Left ventricle myocardium superior (tissue), 1 donor: ENCODE measurements at places on chromosomes 1 and 21.

DNA sequence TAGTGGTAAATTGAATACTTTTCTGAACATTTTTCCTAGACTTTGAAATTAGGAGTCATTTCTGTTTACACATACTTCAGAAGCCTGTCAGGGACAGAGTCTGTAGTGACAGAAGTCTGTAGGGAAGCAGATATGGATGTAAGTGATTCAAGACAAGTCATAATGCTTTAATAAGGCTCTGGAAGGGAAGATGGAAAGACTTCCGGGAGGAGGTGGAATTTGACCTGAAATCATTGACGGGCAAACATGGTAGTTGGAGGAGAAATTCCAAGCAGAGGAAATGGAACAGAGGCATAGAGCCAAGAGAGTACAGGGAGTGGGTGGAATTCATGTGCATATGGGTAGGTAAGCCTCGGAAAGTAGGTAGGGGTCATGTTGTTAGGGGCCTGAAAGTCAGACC is 22.5 kb downstream of the CAMTA1 start:
- DNase-seq = no peak

DNA sequence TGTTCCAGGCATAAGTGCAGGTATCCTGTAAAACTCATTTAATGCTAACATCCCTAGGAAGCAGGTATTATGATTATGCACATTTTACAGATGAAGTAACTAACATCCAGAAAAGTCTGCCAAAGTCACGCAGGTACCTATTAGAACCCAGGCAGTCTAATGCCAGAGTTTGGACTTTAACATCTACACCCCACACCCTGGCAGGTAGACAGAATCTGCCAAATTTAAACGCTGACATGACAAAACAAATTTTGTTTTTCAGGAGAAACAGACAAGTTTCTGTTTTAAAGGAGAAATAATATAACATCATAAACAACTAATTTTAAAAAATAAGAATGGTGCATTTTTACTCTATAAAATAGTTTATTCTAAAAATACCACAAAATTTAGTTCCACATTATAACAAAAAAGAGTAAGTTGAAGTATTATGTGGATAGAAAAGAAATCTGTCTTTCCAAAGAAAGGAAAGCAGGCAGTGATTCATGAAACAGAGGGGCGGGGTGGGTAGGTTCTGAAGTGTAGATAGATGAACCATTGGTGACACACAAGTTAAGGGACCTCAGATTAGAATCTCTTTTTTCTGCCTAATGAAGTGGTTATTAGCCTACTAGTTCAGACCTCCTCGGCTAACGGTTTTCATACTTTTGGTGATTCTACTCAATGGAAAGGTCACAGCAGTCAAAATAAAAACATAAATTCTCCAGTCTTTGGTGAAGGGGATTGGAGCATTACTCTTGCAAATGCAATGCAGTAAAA is 1.7 kb downstream of the ASPM start:
- DNase-seq = no peak

DNA sequence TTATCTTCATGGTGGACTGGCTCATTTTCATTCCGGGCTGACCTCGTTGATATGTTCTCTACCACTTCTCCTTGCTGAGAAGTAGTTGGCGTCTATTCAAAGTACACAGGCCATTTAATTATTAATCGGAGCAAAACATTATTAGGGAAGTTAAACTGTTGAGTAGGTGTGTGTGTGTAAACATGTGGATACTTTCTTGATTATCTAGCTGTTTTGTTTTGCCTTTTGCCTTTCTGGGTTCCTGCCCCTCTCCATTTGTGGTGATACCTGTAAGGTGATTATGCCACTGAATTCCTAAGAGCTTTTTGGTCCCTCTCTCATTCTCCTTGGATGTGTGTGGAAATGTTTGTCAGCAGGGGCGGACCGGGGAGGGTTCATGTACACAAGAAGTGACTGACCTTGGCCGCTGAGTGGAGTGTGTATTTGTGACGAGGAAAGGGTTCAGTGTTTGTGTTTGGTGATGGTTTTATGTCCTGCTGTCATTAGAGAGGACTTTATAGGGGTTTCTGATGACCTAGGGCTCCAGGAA is 56.6 kb upstream of the PPP2R5A start:
- DNase-seq = no peak

GRCh38 chr1:2821966-2822620 is 20.6 kb upstream of the TTC34 start:
- DNase-seq = peak; percentile 69

GRCh38 chr1:75472971-75473603 is 137.8 kb downstream of the SLC44A5 start:
- no peak for DNase-seq

DNA sequence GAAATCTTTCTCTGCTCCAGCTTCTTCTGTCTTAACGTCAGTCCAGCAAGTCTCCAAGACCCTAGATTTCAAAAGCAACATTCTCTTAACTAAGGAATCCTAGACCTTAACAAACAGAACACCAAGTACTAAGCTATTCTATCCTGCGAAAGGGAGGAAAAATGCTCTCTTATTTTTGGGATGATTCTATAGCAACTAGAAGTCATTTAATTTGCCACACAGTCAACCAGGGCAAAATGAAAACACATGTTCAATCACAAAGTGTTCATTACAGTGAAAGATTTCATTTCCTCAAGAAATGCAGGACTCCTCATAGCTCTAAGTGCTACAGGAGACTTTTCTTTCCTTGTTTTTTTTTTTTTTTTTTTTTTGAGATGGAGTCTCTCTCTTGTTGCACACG is 36.2 kb upstream of the DOCK7 start:
- DNase-seq = no peak

DNA sequence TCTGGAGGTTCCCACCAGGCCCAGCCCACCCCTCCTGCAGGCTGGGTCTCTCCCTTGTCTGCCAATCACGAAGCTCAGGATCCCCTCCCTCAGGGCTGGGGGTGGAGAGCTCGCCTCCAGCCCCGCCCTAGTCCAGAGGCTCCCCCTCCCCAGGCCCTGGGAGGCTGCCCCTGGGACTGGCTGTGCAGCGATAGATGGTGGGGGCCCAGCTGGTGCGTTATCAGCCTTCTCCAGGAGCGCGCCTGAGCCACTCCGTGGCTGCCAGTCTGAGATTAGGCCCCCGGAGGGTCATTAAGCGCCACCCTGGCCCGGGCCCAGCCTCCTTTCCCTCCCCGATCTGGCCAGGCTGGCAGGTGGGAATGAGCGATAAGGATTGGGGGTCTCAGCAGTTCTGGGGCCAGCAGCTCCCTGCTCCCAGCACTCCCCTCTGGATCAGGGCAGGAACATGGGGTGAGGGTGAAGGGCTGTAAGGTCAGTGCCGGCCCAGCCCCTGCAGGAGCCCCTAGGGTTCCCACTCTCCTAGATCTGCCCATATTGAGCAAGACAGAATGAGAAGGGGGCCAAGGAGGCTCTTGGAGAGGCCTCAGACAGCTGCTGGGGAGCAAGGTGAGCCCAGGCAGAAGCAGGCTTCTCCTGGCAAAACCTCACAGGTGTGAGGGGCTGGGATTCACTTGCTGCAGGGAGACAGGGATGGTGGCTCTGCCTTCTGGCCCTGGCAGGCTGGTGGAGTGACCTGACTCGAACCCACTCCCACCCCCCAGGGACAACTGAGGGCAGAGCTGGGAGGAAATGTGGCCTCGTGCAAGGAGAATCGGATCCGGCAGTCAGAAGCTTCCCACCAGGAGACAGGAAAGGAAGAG is 8.5 kb downstream of the PDZK1IP1 start:
- DNase-seq = no peak

GRCh38 chr1:10257851-10258250 is 47.5 kb downstream of the KIF1B start:
- DNase-seq = no peak

GRCh38 chr1:67367370-67368045 is 59.8 kb downstream of the IL12RB2 start:
- peak; percentile 49 for DNase-seq

- no peak for DNase-seq
Observed at GRCh38 chr21:34635307-34635706, 20.4 kb upstream of the RCAN1 start.

DNA sequence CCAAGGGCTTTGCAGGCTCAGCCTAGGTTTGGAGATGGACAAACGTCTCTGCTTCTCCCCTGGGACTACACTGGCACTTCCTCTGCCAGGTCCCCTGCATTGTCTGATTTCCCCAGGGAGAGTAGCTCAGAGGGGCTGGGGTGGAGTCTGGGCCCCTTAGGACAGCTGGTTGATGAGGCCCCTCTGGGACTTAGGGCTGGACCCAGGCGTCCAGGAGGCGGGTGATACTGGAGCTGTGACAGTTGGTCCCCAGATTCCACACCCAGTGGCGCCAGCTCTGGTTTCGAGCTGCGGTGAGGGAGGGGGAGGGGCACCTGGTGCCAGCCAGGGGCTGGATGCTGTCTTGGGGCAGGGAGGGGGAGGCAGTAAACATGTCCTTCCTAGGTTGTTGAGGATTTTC is 7.4 kb upstream of the MEX3A start:
- no peak for DNase-seq

DNA sequence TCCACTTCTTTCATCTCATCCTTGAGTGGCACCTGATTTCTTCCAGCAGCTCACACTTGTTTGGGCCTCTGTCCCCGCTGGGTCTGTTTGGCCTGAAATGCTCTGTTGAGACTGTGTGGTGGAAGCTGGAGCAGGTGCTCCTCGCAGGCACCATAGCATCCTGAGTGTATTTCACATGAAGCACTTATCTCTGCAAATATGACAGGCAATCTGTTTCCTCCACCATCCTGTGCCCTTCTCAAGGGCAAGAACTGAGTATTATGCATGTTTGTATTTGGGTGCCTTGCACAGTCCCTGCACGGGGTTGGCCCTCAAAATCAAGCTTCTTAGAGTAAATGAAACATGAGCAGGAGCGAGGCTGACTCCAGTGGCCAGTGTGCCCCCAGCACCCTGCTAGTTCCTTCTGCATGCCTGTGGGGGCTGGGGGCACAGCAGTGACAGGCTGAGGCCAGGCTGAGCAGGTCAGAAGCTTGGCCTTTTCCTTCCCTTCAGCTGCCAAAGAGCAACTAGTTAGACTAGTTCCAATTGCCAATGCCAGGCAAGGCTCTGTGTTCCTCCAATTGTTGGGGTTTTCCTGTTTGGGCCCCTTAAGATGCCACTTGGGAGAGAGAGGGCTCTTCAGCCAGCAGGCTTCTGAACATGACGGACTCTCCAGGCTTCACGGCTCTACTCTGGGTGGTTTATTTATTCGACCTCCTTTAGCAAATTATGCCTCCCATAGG is 129.6 kb upstream of the ATP1A1 start:
- DNase-seq = no peak

- DNase-seq = no peak
Observed at GRCh38 chr1:7610936-7611335, 160.2 kb upstream of the VAMP3 start.

DNA sequence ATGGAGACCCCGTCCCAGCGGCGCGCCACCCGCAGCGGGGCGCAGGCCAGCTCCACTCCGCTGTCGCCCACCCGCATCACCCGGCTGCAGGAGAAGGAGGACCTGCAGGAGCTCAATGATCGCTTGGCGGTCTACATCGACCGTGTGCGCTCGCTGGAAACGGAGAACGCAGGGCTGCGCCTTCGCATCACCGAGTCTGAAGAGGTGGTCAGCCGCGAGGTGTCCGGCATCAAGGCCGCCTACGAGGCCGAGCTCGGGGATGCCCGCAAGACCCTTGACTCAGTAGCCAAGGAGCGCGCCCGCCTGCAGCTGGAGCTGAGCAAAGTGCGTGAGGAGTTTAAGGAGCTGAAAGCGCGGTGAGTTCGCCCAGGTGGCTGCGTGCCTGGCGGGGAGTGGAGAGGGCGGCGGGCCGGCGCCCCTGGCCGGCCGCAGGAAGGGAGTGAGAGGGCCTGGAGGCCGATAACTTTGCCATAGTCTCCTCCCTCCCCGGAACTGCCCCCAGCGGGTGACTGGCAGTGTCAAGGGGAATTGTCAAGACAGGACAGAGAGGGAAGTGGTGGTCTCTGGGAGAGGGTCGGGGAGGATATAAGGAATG is 505 bp downstream of the LMNA start:
- DNase-seq = peak; percentile 69

DNA sequence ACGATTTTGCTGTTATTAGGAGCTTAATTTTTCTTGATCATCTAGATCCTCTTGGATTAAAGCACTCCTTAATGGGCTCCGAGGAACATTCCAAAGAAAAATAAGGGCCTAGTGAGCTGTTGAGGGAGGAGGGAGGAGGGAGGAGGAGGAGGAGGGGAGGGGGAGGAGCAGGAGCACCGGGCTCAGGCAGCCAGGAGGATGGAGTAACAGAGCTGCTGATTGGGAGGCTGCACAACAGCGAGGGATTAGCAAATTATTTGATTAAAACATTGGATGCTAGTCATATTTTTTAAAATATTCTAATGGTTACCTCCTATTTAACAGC is 302.1 kb upstream of the RRP15 start:
- no peak for DNase-seq

- no peak for DNase-seq
Observed at GRCh38 chr1:85991261-85991660, 165.3 kb downstream of the COL24A1 start.

GRCh38 chr1:230768903-230769570 is 21.8 kb downstream of the CAPN9 start:
- DNase-seq = no peak

DNA sequence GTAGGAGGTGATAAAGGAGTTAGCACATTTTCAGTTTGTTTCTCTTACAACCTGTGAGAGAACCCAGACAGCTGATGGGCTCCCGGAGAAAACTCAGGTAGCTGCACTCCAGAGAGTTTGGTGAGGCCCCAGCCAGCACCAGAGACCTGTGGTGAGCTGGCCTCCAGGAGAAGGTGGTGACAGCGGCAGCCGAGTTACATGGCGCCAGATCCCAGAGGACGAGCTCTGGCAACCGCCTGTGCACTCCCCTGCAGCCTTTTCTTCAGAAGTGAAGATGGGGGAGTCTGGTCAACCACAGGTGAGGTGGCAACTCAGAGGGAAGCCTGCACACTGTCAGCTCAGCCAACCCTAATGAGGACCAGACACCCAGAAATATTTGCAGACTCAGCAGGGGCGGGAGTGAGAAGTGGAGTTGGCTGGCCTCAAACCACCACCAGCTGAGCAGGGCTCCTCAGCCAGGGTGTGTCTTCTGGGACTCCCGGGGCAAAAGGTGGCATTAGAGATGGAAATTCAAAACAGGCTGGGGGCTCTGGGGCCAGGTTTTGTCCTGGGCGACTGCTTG is 209.7 kb downstream of the SETD4 start:
- peak; percentile 31 for DNase-seq

- DNase-seq = no peak
Observed at GRCh38 chr1:152162792-152163463, 3.9 kb upstream of the RPTN start.

DNA sequence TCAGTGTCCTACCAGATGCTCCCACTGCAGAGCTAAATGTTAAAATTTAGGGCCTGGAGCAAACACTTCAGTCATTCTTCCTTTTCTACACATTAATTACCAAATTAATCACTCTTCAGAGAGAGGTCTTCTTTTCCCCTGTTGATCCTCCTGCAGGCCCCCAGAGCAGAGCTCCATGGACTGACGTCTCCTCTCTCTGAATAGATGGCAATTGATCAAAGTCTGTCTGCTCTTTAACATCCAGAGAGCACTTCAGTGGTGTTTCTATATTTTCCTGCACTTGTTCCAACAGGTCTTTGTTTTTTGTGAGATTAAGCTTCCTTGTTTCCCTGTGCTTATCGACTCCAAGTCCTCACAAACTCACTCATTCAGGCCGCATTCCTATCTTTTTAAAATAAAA is 239.3 kb downstream of the SIPA1L2 start:
- no peak for DNase-seq
